ENCODE measurements at places on chromosomes 11 and 22.

GRCh38 chr11:128315933-128316332 is 271.4 kb downstream of the ETS1 start:
- DNase-seq = no peak

DNA sequence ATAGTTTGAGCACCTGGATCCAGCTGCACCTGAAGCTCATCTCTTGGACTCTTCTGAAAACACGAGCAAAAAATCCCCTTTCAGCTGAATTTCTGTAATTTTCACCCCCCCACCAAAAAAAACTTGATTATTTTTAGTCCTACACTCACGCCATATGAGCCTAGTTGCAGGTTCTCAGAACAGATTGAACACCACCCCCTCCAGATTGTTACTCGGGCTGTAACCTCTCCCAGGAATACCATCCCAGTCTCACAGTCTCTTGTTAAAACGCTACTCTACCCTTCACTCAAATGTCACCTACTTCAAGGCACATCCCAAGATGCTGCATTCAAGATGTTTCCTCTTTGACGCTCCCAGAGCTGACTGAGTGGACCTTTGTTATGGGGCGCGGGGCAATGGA is 96.3 kb upstream of the PRDM11 start:
- no peak for DNase-seq

DNA sequence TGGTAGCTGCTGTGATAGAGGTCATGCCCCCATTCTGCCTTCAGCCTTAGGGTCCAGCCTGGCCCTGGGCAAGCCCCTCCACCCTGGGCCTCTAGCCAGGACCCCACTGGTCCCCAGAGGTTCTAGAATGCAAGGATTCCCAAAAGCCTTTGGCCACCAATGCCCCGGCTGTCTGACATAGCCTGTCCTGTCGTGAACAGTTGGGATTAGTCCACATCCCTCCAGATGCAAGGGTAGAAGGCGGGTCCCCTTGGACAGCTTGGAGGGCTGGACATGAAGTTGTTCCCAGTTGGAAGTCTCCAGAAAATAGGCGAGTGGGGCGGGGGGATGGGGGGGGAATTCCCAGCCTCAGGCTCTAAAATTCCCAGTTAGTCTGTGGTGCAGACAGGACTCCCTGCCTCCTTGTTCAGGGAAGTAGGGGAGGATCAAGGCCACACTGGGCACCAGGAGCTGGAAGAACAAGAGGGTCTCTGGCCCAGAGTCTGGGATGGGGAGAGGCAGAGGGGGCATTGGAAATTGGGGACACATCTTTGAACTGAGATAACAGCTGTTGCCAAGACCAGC is 5.2 kb upstream of the ADORA2A start:
- DNase-seq = no peak

GRCh38 chr22:41888627-41889200 is 26.2 kb downstream of the SHISA8 start:
- no peak for DNase-seq

DNA sequence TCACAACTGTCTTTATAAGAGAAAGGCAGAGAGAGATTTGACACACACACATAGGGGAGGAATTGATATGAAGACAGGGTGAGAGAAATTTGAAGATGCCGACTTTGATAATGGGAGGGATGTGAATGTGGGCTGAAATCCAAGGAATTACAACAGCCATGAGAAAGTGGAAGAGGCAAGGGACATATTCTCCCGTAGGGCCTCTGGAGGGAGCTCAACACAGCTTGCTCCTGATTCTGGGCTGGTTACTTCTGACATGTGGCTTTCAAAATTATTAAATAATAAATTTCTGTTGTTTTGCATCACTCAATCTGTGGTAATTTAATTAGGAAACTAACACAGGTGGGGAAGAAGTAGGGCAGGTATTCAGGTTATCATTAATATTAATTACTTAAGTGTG is 282.9 kb downstream of the LUZP2 start:
- no peak for DNase-seq

GRCh38 chr11:59822989-59823566 is 12.5 kb upstream of the MRPL16 start:
- DNase-seq = no peak

Data from stimulated activated CD4-positive, alpha-beta T cell treated with anti-CD3 and anti-CD28 coated beads, Interleukin-15, amount 100 ng/mL, for 48 hours (primary cell).